ENCODE measurements at places on chromosomes 12 and 14.

GRCh38 chr12:28954333-28954732, 194.7 kb upstream of the FAR2 start:
- DNase-seq, result no peak

- no peak for DNase-seq
Observed at GRCh38 chr14:91098591-91098990, 15.3 kb upstream of the DGLUCY start.

DNA sequence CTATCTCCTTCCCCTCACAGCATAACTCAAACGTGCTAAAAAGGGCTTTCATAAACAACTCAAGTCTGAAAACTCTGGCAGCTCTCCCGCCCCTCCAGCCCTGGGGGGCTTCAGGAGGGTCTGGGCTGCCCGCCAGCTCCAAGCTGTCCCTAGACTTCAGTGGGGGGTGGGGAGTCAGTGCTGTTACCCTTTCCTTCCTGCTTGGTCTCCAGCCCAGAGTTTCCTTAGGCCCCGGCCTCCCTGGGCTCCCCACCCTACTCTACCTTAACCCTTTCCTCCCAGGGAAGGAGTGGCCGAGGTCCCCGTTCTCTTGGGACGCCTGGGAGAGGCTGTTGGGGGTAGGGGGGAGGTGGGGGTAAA, 530 bp upstream of the NYNRIN start:
- DNase-seq, result no peak

- DNase-seq, result no peak
Observed at GRCh38 chr14:74392616-74393570, 33.1 kb downstream of the SYNDIG1L start.

DNA sequence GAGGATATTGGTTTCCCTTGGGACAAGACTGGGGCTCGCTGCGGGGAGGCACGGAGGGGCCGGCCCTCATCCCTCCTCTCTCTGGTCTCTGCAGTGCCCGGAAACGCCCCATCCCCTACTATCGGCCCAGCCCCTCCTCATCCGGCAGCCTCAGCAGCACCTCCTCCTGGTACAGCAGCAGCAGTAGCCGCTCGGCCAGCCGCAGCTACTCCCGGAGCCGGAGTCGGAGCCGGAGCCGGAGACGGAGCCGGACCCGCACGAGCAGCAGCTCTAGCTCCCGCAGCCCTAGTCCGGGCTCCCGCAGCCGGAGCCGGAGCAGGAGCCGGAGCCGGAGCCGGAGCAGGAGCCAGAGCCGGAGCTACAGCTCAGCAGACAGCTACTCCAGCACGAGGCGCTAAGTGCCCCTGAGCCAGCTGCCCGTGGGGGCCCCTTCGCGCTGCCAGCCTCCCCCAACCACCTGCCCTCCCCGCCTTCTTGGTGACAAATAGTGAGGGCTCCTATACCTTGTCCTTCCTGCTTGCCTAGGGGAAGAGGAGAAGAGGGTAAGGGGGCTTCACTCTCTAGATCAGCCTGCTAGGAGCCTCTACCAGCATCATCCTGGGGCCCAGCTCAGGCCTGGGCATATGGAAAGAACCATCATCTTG, 22.2 kb upstream of the HSPB8 start:
- DNase-seq, result no peak

- no peak for DNase-seq
Observed at GRCh38 chr12:37546901-37547475, 769.6 kb upstream of the ALG10B start.

- no peak for DNase-seq
Observed at GRCh38 chr12:47717443-47718193, 7.7 kb downstream of the ENDOU start.

DNA sequence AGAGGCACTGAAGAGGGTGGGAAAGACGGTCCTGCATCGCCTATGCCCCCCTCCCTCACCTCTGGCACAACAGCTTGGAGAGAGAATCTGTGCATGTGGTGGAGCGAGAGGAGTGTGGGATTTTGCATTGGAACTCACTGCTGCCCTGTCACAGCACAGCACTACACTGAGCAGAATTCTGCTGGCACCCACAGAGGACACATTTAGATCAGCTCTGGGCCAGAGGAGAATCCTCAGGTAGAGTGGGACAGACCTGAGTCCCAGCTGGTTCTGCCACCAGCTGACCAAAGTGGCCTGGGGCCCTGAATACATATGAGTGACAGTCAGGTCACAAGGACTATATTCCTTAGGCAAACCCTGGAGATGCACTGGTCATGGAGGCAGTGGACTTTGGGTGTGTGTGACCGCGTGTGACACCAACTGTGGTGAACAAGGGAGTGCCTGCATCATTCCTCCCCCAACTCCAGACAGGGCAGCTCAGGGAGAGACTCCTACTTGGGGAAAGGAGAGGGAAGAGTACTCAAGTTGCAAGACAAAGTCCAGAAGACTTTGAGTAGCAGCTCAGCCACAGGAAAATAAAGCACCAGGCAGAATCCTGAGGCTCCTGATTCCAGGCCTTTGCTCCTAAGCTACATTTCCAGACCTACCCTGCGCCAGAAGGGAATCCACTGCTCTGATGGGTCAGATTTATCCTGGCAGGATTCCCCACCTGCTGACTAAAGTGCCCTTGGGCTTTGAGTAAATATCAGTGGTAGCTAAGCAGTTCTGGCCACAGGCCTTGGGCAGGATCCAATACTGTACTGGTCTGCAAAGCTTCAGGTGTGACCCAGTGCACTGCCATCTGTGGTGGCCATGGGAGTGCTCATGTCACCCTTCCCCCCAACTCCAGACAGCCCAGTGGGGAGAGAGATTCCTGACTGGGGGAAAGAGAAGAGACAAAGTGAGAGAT, 10.6 kb upstream of the ACOT1 start:
- DNase-seq, result no peak

DNA sequence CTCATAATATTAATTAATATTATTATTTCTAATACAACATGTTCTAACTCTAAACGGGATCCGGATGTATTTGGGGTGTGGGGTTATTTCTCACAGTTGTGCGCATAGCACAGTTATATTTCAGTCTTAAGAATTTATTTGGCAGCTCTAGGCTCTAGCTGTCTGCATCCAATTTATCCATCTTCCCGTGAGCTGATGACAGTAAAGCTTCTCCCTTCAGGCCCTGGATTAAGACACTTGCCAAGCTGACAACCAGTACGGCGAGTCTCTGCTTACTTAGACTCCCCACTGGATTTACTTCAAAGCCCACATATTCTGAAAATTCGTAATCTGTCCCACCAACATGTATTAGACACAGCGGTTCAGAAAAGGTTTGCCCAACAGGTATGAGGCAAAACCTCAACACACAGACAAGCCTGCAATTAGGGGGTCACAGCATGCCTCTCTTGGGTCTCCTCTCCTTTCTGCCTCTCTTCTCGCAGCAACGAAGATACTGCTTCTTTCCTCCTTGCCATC, 232.9 kb upstream of the TMTC1 start:
- no peak for DNase-seq

DNA sequence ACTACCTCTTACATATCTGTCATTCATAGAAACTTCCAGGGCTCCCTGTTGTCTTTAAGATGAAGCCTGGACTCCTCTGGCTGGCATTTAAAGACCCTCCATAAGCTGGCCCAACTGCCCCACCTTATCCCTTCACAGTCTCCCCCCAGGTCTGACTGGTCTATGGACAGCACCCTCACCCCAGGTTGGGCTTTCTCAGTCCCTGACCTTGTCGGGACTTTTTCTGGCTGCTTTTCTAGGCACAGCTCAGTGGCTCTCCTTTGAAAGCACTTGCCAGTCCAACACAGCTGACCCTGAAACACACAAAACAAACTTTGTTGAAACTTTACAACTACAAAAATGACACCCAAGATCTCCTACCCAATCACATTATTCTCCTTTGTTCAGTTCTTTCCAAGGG, 13.9 kb upstream of the MYH7 start:
- DNase-seq, result no peak

DNA sequence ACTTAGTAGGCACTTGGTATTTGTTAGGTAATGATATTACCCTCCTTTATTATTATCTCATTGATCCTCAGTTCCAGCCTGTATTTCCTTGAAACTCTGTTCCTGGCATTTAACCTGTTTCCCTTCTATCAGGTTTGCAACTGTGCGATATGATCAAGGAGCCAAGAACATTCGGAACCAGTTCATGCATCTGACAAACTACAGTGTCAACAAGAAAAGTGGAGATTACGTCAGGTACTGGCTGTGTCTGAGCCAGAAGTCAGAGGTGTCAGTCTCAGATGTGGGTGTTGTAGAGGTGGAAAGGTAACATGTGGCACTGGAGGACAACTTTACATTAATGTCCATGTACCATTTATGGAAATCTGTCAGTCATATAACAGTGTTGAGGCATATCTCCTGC, 56.7 kb downstream of the TTLL5 start:
- DNase-seq, result no peak

- DNase-seq, result no peak
Observed at GRCh38 chr12:107411792-107412535, 273.6 kb upstream of the PWP1 start.

DNA sequence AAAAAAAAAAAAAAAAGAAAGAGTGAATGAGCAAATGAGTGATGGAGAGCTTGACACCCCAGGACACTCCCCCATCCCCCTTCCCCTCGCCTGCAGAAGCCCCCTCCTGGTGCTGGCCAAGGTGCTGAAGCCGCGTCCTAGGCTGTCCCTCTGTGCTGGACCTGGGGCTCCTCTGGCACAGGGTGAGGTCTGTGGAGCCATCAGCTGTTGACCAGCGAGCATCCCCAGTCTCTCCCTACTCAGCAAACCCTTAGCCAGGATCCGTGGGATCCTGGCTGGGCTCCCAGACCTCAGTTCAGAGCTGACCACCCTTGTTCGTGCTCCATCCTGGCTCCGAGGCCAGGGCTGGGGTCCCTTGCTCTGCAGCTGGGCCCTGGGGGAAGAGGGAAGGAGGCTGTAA, 5.4 kb upstream of the KIF26A start:
- DNase-seq, result no peak

DNA sequence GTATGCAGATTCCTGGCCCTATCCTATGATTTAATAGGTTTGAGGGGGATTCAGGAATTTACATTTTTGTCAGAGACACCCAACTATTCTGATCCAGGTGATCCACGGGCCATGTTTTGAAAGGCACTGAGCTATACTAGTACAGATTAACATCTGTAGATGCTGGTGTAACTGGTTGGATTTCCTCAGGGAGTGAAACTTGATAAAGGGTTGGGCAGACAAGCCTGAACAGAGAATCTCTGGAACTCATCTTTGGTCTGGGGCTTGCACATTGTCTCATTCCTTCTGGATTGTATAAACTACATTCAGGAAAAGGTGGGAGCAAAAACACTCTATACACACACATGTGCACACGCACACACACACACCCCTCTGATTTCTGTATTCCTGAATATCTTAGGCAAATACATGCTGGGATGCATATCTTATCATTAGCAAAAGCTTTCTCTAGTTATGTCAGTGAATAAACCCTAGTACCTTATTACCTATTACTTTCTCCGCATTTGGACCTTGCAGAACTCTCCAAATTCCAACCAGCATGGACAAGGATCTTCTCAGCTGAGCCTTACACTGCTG, 104.6 kb downstream of the SLC38A1 start:
- DNase-seq, result no peak

DNA sequence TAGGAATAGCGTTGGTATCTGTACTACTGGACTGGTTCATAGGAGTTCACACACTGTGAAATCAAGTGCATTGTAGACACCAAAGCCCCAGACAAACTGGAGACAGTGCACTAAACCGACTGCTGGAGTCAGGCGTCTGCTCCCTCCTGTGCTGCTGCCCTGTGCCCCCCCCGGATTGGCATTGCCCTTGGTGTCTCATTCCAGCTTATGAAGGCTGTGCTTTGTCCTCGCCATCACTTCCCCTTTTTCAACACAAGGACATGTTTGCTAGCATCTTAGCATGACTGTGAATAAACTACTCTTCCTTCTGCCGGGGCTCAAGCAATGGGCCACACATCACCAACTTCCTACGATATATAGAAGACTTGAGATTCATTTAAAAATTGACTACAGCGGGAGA, 84.0 kb downstream of the TMCC3 start:
- DNase-seq, result no peak

GRCh38 chr14:100749967-100750597, 23.4 kb downstream of the DLK1 start:
- no peak for DNase-seq

DNA sequence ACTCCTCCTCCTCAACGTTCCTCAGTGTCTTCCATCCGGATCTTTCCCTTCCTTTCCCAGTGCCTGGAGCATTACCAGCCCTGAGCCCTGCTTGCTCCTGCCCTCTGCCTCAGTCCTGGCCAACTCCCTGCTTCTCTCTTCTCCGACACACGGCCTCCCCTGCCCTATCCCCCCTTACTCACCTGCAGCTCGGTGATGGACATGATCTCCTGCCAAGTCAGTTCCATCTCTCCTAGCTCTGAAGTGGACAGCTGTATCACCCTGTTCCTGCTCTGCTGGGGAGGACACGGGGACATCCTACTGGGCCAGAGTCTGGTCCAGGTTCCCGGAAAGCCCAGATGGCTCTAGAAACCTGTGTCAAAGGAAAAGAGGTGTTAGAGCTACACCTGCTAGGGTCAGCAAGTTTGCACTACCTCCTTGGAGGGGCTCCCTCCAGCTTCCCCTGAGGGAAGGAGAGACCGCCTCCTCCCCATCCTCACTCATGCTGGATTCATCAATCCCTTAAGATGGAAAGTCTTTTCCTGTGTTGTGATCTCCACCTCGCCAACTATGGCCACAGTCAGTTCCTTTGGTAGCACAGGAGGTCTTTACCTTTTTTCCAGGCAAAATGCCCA, 5.8 kb downstream of the NFE2 start:
- DNase-seq, result no peak

GRCh38 chr14:61519106-61519505, 176.2 kb upstream of the HIF1A start:
- DNase-seq, result no peak

GRCh38 chr14:75299059-75299458, 20.4 kb downstream of the FOS start:
- no peak for DNase-seq

- DNase-seq, result no peak
Observed at GRCh38 chr12:22459838-22460490, 84.4 kb downstream of the C2CD5 start.

- no peak for DNase-seq
Observed at GRCh38 chr14:100165376-100165775, 5.9 kb upstream of the DEGS2 start.

DNA sequence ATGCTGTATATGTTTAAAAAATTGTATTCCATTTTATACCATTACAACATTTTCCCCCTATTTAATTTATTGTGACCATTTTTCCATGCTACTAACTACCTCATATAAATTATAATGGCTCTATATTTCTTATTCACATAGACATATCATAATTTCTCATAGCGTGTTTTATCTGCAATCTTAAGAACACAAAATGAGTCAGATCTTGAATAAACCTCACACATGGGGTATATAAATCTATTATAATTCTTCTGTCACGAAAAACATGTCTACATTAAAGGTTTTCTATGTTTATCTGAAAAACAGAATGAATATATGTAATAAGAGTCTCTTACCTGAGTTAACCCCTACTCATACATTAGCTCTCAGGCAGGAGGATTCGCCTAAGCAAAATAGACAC, 50.5 kb upstream of the ERGIC2 start:
- no peak for DNase-seq

GRCh38 chr14:22512106-22512814, 76.8 kb downstream of the DAD1 start:
- no peak for DNase-seq
